ENCODE measurements at places on chromosomes 4 and X. TPM values are rescaled to one million over a fixed set of nuclear protein-coding genes. Genes with fewer than 3 reads are reported as not detected.

GRCh38 chr4:98546910-98547594, 111.4 kb downstream of the TSPAN5 start:
- no peak for DNase-seq

RHOXF2B gene
- not detected for total RNA-seq

SLC2A9 gene
- total RNA-seq: 1.8 TPM

RIPPLY1 gene
- total RNA-seq: 0.31 TPM

GRCh38 chr4:83490876-83491450, 6.1 kb upstream of the ABRAXAS1 start:
- peak; percentile 14 for DNase-seq

GRCh38 chr4:119797238-119797894, 168.8 kb upstream of the PDE5A start:
- DNase-seq: no peak

GRCh38 chr4:177404986-177405385, 37.3 kb downstream of the AGA start:
- DNase-seq: no peak

DNA sequence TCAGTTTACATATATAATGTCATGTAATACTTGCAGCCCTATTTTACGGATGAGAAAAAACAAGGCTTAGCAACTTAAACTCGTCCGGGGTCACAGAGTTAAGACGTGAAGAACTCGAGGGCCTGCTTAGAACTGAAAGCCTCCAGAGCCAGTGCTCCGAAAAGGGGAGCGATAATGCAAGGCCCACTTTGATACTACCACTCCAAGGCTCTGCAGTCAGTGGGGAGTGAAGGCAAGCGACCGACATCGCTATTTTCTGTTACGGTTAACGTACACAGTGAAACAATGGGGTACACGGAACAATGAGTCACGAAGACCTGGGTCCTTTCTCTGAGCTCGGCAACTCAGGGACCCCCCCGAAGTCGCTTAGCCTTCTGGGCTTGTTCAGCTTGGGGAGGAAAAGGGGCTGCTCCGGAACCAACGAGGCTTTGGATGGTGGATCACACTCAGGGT, 965 bp downstream of the PPA2 start:
- no peak for DNase-seq

GRCh38 chr4:27149541-27150212, 289.0 kb downstream of the STIM2 start:
- DNase-seq: no peak

BST1 gene
- 6.0 TPM for total RNA-seq

GRCh38 chr4:162163892-162164759, at the start of gene FSTL5:
TSS of gene FSTL5 (minus strand) at chr4:162164000. CDS start at chr4:162111396, 52,604 bp downstream.
- DNase-seq: peak; percentile 4

DNA sequence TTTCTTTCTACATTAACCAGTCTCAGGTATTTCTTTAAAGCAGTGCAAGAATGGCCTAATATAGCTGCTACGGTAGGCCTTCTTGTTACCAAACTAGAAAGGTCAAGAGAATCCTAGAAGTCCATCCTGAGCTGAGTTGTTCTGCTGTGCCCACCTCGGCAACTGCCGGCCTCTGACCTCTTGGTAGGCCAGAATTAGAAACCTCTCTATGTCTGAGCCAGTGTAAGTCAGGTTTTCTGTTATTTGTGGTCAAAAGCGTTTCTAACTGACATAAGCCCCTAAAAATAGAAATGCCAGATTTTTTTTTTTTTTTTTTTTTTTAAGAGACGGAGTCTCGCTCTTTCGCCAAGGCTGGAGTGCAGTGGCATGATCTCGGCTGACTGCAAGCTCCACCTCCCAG, 43.1 kb downstream of the SOWAHB start:
- DNase-seq: no peak

DNA sequence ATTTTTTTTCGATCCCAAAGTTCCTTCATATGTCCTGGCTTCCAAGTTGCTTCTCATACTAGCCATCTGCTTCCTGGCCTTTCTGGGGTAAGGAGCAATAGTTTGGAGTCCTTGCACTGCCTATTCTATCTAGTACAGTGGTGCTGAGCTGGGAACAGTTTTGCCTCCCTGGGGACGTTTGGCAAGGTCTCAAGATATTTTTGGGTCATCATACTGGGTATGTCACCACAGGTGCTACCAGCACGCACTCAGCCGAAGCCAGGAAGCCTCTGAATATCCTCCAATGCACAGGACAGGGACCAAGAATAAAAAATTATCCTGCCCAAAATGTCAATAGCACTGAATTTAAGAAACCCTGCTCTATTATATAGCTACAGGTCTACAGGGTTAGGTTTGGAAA, 35.4 kb upstream of the TMSB15B start:
- DNase-seq: no peak

DNA sequence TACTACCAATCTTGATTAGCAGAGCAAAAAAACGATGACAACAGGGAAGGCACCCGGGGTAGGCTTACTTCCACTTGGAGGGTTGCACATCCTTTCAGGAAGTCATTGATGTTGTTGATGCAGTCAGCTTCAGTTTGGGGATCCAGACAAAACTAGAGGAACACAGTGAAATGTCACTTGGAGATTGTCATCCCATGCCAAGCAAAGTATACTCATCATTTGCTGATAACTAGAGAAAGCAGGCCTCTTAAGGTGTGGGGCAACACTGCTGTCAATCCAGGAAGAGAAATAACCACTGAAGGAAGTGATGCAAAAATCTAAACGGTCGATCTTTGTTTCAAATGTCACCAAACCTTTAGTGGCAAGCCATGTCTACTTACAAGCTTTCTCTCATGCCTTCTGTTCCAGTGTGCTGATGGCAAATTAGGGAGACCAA, 1.4 kb downstream of the ARHGEF6 start:
- DNase-seq: no peak

- no peak for DNase-seq
Observed at GRCh38 chr4:7418131-7418943, 16.4 kb downstream of the PSAPL1 start.

GRCh38 chr4:111028795-111029194, 405.9 kb upstream of the PITX2 start:
- DNase-seq: no peak

DNA sequence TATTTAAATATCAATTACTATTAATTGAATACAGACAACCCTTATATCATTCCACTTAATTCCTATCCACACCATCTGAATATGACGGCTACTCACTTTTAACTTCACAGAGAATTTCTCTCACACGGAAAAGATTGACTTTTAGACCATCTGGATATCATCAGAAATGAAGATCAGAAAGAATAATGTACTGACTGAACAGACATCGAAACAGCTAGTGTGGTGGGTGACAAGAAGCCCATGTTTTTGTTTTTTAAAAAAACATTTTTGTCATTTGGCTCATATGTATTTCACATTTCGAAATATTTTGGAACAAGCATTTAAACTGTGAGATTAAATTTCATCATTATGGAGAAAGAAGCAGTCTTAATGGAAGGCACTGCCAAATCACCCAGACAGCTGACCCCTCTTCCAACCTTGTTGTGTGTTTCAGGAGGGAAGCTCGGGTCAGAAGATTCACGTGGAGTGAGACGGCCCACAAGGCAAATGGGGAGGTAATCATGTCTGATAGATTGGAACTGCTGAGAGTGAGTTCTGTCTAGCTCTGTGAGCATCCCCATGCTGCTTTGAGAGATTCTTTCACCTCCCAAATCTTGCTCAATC, 204.2 kb upstream of the RASGEF1B start:
- no peak for DNase-seq

FAM133A gene
- total RNA-seq: not detected

Measured in Calu3 (cell line).